ENCODE measurements at places on chromosomes 3 and 15.

GRCh38 chr15:81859737-81860516, 185.9 kb downstream of the MEX3B start:
- DNase-seq = no peak

- no peak for DNase-seq
Measured at GRCh38 chr15:57962887-57963286, 102.6 kb downstream of the ALDH1A2 start.

DNA sequence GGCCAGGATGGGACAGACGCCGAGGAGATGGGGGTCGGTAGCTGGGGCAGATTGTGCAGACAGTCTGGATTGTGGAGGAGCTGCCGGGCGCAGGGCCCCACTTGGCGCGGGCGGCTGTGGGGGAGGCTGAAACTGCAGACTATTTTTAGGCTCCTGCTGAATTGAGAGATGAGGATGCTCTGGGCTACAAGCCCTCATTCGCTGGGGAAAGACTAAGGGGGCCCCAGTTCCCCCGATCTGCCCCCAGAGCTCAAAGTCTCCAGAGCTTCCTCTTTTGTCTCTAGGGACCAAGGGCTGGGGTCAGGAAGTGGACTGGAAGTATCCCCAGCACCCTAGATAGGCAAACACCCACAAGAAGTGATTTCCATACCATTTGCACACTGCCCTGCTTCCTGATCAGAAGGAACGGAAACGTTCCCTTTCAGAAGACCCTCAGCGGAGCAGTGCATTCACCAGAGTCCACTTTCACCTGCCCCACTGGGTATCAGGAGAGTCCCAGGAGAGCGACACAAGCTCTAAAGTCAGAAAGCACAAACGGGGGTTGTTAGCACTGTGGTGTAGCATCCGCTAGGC, 29.7 kb downstream of the SEMA7A start:
- no peak for DNase-seq

GRCh38 chr3:61562042-61562720, 810 bp downstream of the PTPRG start:
- no peak for DNase-seq

DNA sequence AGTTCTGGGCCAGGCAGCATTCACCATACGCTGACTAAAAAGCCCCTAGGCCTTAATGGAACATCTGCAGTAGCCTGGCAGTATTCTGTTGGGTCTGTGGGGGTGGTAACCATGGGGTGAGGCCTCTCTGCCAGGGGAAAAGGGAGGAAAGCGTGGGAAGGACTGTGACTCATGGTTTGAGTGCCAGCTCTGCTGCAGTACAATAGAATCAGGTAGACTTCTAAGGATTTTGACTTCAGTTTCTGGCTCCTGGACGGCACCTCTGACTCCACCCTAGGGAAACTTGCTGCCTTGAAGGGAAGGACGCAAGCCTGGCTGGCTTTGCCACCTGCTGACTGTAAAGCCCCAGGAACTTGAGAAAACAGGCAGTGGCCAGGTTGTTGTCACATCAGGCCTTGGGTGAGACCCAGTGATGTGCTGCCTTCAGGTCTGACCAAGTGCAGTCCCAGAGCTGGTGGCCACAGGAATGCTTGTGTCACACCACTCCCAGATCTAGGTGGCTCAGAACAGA, 148.6 kb downstream of the SUCNR1 start:
- peak; percentile 57 for DNase-seq

- DNase-seq = no peak
Measured at GRCh38 chr3:194424373-194424772, 25.3 kb upstream of the GP5 start.

GRCh38 chr15:79042213-79042928, 48.2 kb downstream of the RASGRF1 start:
- DNase-seq = no peak

DNA sequence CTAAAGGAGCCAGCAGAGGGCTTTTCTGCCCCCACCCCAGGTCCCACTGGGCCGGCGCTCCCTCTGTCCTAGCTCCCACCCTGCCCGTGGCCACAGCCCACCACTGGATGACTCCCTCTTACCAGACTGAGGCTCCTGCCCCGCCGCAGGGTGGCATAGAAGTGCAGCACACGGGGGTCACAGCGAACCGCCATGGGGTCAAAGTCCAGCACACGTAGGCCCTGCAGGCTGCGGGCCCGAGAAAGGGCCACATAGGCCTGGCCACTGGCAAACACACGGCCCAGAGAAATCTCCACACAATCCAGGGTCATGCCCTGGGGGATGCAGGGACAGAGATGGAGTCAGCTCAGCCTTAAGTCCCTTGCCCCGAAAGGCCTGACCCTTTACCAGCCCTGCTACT, 9.0 kb downstream of the PIF1 start:
- no peak for DNase-seq

- no peak for DNase-seq
Measured at GRCh38 chr3:150055332-150055731, 84.6 kb upstream of the PFN2 start.

DNA sequence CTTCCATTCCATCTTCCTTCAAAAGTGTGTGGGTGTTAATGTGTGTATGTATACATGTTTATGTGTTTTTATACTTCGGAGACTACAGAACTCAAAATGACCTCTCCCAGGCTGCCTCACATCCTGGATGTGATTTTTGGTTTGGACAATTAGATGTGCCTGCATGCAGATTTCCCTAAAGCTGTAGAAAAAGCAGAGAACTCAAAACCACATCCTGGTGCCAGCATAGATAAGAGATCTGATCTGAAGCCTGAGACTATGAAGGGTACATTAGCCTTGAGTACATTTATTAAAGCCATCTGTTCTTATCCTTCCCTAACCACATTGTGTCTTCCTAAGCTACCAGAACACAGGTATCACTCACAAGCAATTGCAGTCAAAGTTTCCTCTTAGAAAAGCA, 319.4 kb upstream of the RASGRP1 start:
- DNase-seq = no peak

GRCh38 chr3:27607370-27607769, 114.8 kb downstream of the EOMES start:
- no peak for DNase-seq

- no peak for DNase-seq
Measured at GRCh38 chr3:127152684-127153505, 40.0 kb upstream of the PRR23E start.
